GOT3 (cell line): ENCODE measurements at places on chromosomes 2 and 18.

- no peak for DNase-seq
These were observed 171.6 kb downstream of the VAPA start for GRCh38 chr18:10085416-10085815.

- no peak for DNase-seq
These were observed 383.1 kb upstream of the ID2 start for GRCh38 chr2:8298783-8299182.

GRCh38 chr2:207694811-207695281, 16.6 kb upstream of the CCNYL1 start:
- DNase-seq = no peak

GRCh38 chr18:25805323-25805722, 285.1 kb downstream of the SS18 start:
- no peak for DNase-seq

- no peak for DNase-seq
These were observed 3.1 kb upstream of the MSGN1 start for GRCh38 chr2:17813010-17813741.
